Fibroblast of skin of right quadriceps (primary cell): ENCODE measurements at places on chromosomes 11 and 22.

- DNase-seq = no peak
Observed at GRCh38 chr11:69387409-69387885, 93.5 kb downstream of the MYEOV start.

- DNase-seq = peak; percentile 74
Observed at GRCh38 chr11:117226388-117227385, 5.2 kb downstream of the PCSK7 start.

DNA sequence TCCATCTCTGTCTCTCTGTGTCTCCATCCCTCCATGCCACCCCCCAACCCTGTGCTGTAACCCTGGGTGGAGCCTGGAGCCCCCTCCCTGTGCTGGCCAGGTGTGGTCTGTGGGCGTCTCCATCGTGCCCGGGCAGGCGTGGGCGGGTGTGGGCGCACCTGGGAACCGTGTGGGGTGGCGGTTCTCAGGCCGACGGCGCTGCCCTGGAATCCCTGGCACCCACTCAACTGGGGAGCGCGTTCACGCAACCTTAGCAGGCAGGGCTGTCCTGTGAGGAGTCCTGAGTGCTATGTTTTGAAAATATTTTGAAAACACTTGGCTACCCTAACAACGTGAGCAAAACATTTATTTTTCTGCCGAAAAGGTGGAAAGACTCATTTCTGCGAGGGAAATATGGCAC, 4.7 kb downstream of the TNNT3 start:
- DNase-seq = no peak

- DNase-seq = no peak
Observed at GRCh38 chr11:68828957-68829356, 12.8 kb downstream of the CPT1A start.

DNA sequence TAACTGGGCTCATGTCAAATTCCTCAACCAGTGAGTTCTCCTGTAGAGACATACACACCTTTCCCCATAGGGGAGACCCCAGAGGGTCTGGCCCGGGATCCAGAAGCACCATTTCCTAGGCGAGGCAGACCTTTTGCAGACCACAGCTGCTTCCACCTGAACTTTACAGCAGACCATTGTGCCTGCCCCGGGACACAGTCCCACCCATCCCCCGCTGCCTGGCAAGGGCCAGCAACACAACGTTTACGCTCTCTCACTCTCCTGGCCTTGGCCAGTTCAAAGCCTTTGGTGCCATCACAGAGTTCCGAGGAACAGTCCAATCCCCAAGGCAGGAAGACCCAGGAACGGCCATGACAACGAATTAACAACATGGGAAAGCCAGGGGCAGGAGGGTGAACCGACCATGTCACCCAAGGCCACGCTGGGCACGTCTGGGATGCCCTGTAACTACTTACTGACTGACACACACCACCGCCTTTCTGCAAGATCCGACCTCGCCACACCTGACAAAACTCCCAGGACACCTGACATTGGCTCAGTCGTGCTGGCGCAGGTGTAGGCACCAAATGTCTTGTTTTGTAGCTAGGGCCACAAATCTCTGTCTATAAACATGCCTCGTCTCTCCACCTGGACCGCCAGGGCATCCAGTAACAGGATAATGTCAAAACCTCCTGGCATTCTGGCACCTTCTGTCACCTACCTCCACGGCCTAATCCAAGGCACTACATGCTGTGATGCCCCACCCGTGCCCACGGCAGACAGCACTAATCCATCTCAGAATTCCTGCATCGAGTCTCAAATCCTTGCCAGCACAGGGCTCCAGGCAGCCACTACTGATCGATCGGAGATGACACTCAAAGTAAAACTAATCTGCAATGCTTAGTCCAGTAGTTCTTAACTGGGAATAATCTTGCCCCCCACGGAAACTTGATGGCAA, 51.3 kb downstream of the MYH9 start:
- no peak for DNase-seq

DNA sequence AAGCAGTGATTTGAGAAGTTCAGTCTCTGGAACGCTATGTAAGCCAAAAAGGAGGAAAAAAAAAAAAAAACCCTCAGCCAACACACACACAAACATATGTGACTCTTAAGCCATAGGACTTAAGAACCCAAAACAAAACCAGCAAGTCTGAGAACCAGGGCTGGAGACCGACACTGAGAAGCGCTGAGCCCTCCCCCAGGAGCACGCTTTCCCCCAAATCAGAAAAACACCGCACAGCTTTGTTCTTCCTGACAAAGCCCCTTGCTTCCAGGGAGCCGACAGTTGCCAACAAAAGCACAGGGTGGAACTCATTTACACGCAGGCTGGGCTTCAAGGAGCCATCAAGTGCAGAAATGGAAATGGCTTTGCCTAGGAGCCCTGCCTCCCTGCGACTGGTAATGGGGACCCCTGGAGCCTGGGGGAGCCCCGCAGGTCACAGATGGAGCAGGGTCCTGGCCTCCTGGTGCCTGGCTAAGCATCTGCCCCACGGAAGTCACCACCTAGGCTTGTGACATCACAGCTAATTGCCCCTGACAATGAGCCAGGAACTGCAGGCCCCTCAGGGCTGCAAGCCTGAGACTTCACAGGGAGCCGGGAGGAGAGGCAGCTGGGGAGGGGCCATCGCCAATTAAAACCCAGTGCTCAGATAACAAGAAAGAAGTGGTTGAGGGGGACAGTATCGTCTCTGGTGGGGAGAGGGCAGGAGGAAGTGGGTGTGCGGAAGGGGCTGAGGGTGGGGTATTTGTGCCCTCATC, 66.9 kb downstream of the NFAM1 start:
- peak; percentile 39 for DNase-seq
